ENCODE measurements at places on chromosomes 4 and X.
A peak's percentile ranks its signal among the peaks of the same experiment; 100 is the strongest.

GRCh38 chr4:17316566-17316965 is 195.3 kb downstream of the QDPR start:
- no peak for DNase-seq

DNA sequence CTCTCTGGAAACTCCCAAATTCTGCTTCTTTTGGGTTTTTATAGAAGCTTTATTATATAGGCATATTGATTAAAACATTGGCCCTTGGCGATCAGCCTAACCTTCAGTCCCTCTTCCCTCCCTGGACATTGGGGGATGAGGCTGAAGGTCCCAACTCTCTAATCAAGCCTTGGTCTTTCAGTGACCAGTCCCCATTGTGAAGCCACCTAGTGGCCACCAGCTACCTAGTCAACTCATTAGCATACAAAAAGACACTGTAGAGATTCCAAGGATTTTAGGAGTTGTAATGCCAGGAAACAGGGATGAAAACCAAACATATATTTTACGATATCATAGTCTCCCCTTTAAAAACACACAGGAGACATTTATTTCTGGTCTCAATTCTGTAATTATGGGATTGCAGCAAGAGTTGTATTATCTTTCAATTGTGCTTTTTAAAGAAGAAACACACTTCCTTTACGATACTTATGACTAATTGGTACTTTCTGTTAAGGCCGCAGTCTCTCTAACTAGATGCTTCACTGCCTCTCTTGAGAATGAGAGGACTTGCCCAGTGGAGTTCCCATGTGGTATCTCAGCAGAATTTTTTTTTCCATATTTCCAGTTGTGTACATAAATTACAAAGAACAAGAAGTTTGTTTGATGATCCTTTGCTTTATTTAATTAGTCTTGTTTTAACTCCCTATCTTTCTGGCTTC is 58.2 kb downstream of the WDR17 start:
- DNase-seq: peak; percentile 36

DNA sequence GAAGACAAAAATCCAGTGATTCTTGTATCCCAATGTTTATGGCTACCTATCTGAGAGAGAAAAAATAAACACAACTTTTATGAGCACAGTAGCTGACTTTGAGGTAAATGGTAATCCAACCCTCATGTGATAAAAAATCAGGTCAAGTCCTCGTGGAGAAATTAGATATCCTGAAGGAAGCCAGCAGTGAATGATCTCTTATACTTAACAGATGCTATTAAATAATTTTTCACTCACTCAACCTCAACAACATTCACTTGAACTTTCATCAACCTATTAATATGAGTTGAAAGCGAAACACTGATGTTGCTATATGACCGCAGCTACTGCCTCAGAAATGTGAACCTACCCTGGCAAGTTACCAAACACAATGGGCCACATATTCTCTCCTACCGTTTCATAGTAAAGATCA is 105.4 kb downstream of the GPC3 start:
- no peak for DNase-seq

DNA sequence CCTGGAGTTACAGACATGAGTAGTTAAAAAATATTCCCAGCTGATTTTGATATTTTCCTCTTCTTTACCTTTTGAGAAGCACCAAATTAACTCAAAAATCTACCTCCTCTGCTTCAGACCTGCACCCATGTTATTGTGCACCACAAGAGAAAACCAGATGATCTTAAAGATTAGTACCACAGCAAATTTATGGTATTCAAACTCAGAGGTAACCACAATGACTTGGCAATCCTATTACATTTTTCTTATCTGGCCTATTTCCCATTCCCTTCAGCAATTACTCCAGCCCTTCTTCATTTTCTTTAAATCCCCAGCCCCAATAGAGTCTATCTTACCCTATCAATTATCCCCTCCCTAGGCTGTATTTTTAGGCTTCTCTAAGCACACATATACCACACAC is 535.1 kb downstream of the FAT4 start:
- no peak for DNase-seq
